ENCODE measurements at places on chromosomes 3 and 15. TPM values are rescaled to one million over a fixed set of nuclear protein-coding genes. Genes with fewer than 3 reads are reported as not detected.

GRCh38 chr3:23612296-23612891 is 193.4 kb upstream of the UBE2E1 start:
- DNase-seq: no peak

- no peak for DNase-seq
Observed at GRCh38 chr3:159865041-159865579, 123.5 kb upstream of the IL12A start.

DNA sequence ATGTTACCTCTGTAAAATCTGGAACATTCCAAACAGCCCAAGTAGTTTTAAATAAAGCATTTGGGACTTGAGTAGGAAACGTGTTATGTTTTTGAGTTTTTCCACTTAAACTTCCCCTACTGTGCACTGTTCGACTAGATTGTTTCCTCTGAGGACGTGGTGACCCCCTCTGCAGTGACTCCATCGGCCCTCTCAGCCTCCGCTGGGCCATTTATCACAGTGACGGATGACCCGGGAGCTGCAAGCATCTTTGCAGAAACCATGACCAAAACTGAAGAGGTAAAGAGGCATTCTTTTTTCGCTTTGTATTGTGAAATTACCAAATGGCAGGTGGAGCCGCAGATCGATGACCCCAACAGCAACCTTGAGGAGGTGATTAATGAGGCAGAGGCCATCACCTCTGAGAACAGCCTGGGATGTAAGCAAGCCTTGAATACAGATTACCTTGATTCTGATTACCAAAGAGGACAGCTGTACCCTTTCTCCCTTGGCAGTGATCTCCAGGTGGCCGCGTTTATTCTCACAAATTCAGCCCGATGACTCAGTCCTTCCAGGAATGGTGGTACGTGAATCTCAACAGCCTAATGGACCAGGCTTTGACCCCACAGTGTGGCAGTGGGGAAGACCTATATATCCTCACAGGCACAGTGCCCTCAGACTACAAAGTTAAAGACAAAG is 79.1 kb upstream of the FAN1 start:
- no peak for DNase-seq

GRCh38 chr3:192864941-192865340 is 52.7 kb downstream of the MB21D2 start:
- DNase-seq: no peak

DNA sequence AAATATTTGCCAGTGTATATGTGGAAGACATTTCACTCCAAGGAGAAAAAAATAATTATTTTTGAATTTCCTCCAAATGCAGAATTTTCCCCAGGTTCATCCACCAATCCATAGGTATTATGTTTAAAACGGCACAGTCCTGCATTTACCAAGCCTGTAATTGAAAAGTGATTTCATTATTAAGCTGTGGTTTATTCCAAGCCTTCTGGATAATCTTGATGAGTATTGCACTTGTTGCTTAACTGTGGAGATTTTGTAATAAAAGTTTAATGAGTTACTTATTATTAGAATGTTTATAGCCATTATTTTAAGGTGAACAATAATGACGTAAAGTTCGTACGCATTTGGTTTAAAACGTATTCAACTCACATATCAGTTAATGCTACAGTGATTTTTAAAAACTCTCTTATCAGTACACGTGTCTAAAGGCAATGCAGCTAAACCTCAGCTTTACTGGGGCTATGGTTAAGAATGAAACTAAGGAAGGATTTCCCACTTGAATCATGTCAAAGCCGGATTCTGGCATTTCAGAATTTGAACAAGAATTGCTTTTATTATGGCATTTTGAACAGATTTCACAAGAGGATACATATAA is 283.9 kb downstream of the MECOM start:
- DNase-seq: no peak

DNA sequence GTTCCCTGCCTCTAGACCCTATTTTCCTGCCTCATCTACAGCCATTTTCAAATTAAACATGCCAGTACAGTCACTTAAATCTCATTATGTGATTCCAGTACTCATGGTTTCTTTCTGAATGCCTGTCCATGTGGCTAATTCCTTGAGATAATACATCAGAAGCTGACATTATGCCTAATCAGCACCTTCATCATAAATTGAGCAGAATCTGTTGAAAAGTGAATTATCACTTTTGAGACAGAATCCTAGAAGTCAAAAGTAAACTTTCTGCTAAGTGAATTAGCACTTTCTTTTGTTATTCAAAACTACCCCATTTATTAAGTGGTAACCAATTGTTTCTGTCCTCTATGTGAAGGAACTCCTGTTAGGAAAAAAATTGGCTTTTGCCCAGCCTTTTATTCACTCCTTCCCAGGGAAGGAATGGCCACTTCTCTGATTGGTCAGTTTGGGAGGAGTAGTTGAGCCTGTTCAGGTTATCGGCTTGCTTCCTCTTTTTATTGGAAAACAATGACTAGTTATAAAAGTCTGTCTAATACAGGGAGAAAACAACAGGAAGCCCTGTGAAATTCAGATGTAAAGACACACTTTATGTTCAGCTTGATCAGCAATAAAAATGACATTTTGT is 40.5 kb downstream of the OSTN start:
- no peak for DNase-seq

Gene WDR93
- total RNA-seq: 0.59 TPM

DNA sequence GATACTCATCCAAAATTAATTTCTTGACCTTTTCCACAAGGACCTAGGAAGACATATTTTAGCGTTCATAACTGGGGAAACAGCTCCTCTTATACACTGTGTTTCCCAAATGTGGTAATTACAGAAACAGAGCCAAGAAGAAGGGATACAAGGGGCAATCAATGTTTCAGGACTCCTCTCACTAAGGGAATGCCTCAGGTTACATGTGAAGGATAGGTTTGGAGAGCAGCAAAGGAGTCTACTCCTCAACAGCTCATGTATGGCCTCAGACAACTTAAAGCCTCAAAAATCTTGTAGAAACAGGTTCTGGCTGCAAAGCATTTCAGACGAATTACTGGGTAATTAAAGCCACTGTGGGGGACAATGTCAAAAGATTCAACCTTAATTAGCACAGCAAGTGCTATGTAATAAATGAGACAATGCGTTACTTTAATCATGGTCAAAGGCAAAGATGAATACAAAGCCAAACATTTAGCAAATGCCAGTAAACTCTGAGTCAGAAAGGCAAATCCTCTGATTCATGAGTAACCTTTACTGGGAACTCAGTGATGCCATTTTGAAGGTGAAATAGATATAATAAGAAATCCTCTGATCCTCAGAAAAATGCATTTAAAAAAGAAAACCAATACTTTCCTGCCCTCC is 1111.2 kb downstream of the TUSC7 start:
- DNase-seq: no peak

Gene ERICH6
- 0.63 TPM for total RNA-seq

DNA sequence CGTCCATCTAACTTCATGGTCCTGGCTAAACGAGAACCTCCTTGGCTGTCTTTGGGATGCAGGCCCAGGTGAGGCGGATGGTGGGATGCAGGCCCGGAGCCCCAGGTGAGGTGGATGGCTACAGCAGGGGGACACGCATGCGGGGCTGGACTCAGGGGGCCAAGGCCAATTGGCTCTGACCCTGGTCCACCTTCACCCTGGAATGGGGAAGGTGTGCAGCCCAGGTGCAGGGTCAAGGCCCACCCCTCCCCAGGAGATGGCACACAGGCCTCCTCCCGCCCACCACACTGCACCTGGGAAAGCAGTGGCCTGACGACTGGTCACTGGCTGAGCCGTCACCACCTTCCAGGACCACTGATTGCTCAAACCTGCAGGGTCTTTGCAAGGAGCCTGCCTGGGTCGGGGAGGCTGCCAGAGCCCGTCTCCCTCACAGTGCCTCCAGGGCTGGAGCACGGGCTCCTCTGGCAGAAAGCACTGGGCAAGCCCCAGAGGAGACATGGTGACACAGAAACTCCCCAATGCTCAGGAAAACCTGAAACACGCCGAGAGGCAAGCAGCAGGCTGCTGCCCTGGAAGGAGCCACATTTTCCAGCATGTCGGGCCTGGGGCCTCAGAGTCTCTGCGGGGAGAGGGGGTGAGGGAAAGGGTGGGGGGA is 159.6 kb downstream of the LRRK1 start:
- DNase-seq: no peak

DNA sequence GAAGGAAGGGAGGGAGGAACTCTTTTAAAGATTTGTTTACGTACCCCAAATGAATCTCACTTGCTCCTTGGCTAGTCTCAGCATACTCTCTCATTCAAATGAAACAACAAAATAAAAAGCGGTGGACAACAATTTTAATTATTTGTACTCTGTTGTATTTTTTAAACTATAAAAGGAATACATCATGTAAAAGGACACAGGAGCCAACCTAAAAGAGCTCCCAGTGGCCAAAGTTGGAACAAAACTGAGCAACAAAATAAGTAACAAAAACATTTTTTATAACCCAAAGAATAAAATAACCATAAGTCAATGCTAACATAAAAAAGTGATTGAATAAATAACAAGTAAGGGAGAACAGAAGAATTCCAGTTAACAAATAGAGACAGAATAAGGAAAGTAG is 24.4 kb upstream of the SSUH2 start:
- no peak for DNase-seq

GRCh38 chr3:141050576-141051442 is at the start of gene SPSB4:
SPSB4 (plus strand) TSS chr3:141051347; CDS start chr3:141066105, 14,758 bp downstream.
- DNase-seq: no peak

DNA sequence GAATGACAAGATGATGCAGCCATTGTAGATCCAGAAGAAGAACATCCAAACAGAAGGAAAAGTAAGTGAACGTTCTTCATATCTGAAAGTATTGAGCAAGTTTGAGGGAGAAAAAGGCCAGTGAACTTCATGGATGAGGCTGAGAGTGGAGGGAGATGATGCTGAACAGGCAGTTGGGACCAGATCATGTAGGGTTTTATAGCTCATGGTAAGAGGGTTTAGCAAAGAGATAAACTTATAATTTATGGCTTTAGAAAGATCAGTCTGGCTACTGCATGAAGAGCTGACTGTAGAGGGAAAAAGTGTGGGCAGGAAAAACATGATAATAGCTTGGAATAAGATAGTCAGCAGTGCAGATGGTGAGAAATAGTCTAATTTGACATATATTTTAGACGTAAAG is 192.6 kb upstream of the LPP start:
- no peak for DNase-seq

Gene MAGEL2
- 5.4 TPM for total RNA-seq

Gene ACVR2B
- total RNA-seq: 16.0 TPM

Measured in dorsolateral prefrontal cortex (tissue), 122 donors.